Stimulated activated CD8-positive, alpha-beta memory T cell treated with anti-CD3 and anti-CD28 coated beads, Interleukin-4, amount 100 ng/mL, for 1 hour (primary cell): ENCODE measurements at places on chromosomes 11 and 22.

DNA sequence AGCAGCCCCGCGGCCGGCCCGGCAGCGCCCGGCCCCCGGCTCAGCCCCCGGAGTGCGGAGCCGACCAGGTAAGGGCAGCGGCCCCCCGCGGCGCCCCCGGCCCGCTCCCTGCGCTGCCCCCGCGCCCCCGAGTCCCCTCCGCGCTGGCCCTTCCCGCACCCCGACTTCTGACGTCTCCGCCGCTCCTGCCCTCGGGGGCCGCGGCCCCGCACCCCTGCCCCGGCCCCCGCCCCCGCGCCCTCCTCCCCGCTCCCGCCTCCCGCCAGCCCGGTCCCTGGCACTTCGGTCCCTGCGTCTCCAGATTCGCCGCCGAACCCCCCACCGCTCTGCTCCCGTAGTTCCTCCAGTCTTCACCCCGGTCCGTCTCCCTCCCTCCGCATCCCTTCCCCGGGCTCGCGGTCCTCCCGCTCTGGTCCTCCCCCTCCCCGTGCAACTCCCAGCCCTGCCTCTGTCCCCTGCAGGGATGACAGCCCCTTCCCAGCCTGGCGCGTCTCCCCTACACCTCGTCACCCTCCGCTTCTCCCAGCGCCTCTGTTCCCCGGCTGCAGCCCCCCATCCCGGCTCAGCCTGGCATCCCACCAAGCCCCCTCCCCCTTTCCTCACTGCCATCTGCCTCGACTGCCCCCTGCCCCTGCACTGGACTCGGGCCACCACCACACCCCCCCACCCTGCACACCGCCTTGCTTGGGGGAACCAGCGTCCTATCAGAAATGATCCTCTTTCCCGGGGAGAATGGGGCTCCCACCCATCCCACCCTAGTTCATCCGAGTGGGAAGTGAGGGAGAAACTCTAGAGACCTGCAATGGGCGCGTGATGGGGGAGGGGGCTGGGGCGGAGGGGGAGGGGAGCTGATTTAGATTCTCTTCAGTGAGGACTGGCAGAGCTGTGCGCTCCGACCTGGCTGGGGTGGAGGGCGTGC, 531 bp downstream of the GRIK4 start:
- DNase-seq: no peak

DNA sequence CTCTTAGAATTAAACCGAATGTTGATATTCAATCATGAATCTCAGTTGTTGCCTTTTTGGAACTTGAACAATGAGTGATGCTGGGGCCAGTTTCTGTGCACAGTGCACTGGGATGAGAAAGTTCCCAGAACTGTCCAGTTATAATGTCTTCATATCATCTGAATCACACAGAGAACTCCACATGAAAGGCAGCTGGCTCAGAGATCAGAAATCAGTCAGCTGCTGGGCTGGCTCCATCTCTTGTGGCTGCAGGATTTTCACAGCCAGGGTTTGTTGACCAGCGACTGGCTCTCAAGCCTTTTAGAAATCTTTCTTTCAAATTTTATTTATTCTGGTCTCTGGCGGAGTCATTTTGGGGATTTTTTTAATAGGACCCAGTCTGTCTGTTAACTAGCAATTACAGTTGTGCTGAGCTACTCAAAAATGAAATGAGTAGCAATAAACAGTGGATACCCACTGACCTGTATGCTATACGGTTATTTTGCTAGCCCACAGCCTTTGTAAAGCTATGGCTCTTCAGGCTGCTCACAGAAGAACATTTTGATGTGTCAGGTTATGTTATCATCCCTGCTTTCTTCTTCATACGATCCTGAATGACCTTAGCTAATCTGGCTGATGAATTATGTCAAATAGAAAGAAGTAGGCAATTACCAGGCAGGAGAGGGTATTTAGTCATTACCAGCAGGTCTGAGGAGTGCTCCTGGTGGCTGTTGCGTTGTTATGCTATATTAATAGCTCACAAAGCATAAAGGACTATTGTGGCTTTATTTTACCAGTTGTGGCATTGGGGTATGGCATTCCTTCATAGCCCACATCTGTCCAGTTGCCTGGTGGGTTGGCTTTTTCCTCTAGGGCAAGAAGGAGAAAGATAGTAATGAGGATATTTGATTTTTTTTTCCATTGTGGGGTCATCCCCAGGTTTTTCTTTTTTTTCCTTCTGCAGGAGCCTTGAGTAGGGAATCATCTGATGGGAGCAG, 3.6 kb downstream of the FAT3 start:
- no peak for DNase-seq

- no peak for DNase-seq
These were observed 101.8 kb downstream of the FEZ1 start for GRCh38 chr11:125394296-125394695.

DNA sequence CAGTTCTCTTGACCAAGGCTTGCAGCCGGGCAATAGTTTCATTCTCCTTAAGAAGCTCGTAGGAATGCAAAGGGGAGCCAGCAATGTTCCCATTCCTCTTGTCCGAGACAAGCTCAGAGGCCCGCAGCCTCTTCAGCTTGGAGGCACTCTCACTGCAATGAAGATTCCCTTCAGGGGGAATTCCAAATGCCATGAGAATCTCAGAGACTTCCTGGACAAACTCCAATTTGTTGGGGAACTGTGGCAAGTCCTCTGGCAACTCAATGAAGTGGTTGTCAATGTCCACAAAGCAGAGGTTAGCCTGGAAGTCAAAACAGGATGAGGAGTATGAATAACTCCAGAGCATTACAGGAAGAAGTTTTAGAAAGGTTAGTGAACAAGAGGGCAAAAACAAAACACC, 84.4 kb downstream of the DENND5A start:
- DNase-seq: no peak

GRCh38 chr11:72860592-72860991, 46.4 kb downstream of the ATG16L2 start:
- no peak for DNase-seq

DNA sequence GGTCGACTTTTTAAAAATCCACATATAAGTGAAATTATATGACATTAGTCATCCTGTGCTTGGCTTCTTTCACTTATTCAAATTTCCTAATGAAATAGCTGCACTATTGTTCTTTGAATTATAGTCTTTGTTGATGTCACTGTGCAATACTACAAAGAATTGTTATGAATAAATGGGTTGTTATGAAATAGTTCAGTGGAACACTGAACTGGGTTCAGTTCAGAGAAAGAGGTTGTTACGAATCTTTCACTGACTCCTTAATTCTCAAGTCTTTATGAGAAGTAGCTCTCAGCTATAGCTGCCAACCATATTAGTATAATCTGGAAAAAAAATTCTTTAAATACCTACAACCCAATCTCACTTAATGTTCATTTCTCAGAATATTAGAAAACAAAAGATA, 42.3 kb downstream of the CASP12 start:
- no peak for DNase-seq

- no peak for DNase-seq
These were observed 101.6 kb upstream of the USP47 start for GRCh38 chr11:11740073-11740702.

- DNase-seq: no peak
These were observed 9.3 kb upstream of the LRP5 start for GRCh38 chr11:68303083-68303482.

GRCh38 chr11:7536100-7536499, 22.3 kb downstream of the PPFIBP2 start:
- no peak for DNase-seq

- DNase-seq: no peak
These were observed 3.0 kb downstream of the DDB1 start for GRCh38 chr11:61329871-61330270.

DNA sequence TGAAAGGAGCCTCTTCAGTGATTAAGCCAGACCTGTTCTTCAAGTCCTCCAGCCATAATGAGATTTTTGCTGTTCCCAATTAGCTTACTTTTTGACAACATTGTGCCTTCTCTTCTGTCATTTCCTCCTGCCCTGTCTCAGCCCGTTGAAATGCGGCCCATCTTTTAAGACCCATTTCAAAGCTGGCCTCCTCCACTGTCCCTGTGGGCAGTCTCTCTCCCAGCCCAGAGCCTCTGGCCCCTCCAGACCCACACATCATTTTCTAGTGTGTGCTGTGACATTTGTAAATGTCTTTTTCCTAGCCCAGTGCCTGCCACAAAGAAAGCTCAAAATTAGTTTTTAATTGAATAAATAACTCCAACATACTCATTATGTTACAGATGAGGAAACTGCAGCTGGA, 70.9 kb downstream of the BUD13 start:
- no peak for DNase-seq

DNA sequence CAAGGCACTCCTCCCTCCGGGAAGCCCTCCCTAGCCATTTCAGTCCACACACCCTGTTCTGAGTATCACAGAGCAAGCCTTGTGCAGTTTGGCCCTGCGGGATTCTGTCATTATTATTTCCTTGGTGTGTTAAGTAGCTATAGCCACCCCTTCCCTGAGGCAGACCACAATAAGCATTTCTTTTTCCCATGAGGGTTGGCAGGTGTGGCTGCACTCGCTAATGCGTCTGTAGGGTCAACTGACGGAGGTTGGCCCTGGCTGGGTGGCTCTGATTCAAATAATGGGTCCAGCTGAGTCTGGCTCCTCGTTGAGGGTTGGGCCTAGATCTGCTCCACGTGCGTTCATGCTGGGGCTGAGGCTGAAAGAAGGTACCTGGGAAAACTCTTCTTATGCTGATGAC, 5.1 kb downstream of the F2 start:
- no peak for DNase-seq

DNA sequence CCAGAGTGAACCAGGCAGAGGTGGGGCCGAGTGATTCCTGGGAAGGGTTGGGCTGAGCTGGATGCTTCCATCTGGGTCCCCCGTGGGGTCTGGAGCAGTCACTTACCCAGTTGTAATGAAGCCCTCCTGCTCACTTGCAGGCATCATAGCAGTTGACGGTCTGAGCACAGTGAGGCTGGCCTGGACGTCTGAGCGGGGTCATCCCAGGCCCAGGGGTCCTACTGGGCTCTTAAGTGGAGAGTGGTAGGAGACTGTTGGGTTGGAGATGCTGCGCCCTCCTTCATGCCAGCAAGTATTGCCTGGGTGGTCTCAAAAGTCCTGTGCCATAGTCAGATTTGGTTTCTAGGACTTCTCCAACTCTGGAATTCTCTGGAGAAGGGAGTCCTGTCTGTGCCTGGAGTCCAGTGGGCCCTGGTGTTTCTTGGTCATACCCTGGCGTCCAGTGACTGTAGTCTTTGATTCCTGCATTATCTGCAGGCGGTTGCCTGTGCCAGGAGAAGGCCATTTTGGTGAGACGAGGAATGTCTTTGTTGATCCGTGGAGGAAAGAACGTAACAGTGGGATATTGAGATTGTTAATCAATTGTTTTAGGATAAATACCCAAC, 82.3 kb downstream of the TBC1D22A start:
- DNase-seq: no peak

DNA sequence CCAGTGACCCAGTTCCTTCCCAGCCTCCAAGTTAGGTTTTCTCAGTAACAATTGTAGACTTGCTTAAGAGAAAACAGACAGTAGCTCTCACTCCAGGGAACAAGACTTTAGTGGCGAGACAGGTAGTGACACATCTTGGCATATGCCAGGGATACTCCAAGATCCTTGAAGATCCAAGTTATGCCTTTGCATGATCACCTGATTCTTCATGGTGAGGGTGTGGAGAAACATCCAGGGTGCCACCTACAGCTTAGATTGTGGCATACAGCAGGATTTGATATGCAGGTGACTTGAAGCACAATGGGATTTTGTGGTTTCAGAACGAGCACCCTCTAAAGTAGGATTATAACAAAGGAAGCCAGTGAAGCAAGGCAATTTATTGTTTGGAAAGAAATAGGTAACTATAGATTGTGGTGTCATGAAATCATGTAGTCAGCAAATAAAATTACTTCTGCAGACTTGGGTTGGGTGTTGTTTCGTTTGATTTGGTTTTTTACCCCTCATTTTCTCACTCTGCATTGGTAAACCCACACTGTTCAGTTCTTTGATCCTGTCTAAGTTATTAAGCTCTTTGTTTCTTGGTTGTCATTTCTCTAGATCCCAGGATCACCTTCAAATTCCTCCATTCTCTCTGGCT, 9.2 kb downstream of the POU2AF3 start:
- no peak for DNase-seq

DNA sequence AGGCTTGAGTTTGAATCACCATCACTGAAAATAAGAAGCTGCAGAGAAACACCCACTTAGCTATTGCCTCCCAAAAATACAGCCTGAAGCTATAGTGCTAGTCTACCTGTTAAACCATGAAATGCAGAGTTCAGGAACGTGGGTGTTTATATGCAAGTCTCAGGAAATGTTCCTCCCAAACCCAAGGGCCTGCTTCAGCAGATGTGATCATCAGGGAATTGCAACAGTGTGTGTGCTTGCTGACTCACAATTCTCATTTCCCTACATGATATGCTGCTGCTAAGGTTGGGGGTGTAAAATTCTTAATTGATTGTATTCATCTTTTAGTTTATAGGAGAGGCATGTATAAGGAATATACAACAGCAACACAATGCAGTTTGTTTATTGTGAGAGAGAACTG, 49.6 kb downstream of the NUP98 start:
- DNase-seq: no peak

- no peak for DNase-seq
These were observed 75.6 kb downstream of the ETS1 start for GRCh38 chr11:128511712-128512111.

GRCh38 chr11:47524291-47524874, 28.5 kb downstream of the CELF1 start:
- DNase-seq: no peak

DNA sequence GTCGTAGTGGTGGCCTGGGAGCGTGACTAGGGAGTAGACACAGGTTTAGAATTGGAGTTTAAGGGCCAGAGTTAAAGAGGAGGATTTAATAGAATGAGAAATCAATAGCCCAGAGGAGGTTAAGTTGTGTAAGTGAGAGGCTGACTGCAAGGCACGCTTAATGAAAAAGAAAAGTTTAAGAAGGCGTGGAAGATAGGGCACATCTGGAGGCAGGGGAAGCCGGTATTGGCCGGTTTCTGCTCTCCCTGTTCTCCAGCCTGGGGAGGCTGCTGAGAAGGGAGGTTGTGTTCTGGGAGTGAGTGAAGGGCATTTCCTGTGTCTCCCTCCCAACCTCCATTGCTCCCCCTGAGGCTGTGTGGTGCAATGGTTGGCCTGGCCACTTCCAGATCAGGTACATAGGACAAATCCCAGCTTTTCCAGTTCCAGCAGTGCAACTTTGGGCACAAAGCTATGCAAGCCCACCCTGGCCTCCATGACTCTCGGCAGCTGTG, 6.3 kb downstream of the GRIK4 start:
- no peak for DNase-seq
